ENCODE measurements at places on chromosomes 16 and 17. TPM values are rescaled to one million over a fixed set of nuclear protein-coding genes. Genes with fewer than 3 reads are reported as not detected.

GRCh38 chr17:8964801-8965393 is 610 bp downstream of the PIK3R5 start:
- no peak overlapping the region for H3K27ac ChIP-seq
- H3K4me3 ChIP-seq: no peak overlapping the region
- DNase-seq: no peak
- no peaks in the 10 kb centered on the region for H3K27me3 ChIP-seq
- H3K4me1 ChIP-seq: no peaks in the 10 kb centered on the region

- no peaks in the 10 kb centered on the region for H3K27me3 ChIP-seq
- no peaks in the 10 kb centered on the region for H3K36me3 ChIP-seq
- no peak overlapping the region for H3K4me3 ChIP-seq
- H3K4me1 ChIP-seq: no peaks in the 10 kb centered on the region
- no peak for DNase-seq
Measured at GRCh38 chr17:73795730-73796129, 151.5 kb upstream of the SDK2 start.

DNA sequence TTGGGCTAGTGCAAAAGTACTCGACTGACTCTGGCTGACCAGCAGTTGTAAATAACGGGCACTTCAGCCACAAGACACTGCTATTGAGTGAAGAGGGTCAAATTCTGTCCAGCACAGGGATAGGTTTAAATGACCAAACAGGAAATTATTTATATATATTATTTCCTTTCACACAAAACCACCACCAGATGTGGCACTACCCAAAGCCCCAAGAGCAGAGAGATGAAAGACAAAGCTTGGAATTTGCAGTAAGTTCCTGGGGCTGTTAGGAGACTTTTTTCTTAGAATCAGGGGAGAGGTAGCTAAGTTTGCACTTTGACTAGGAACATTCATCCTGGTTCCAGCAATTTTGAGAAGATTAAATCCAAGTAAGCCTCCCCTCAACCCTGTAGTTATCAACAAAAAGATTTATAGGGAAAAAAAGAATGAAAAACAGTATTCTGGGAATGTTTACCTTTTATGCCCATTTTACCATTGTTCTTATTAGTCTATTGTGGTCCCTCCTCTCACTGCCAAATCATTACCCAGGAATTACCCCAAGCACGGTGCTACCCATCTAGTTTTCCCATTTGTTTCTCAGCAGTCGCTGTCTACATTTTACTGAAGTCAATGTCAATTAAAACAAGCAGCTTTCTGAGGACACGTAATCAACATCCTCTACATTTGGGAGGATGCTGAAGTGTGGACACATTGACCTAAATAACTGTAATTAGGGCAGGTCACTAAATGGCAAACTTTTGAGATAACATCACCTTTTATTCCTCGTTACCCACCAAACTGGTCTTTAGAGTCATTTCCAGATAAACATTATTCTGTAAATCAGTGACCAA is 43.5 kb downstream of the GRB7 start:
- H3K4me3 ChIP-seq: no peak overlapping the region
- no peak overlapping the region for H3K27ac ChIP-seq

The ZFP3 gene
- 0.54 TPM for total RNA-seq

- H3K4me3 ChIP-seq: peak overlapping the region; percentile 65
- H3K36me3 ChIP-seq: peaks cover 23% of the 10 kb centered on the region
- peak; percentile 80 for DNase-seq
- H3K27ac ChIP-seq: peak overlapping the region; percentile 90
- peaks cover 49% of the 10 kb centered on the region for H3K4me1 ChIP-seq
- H3K27me3 ChIP-seq: no peaks in the 10 kb centered on the region
Measured at GRCh38 chr17:38454532-38454931, 26.3 kb downstream of the ARHGAP23 start.

The ARHGAP27 gene
- under 0.01 TPM for total RNA-seq

GRCh38 chr17:8479431-8479947 is 43.8 kb downstream of the NDEL1 start:
- peak overlapping the region; percentile 38 for H3K27ac ChIP-seq
- peaks cover 9% of the 10 kb centered on the region for H3K4me1 ChIP-seq
- peaks cover 83% of the 10 kb centered on the region for H3K36me3 ChIP-seq

DNA sequence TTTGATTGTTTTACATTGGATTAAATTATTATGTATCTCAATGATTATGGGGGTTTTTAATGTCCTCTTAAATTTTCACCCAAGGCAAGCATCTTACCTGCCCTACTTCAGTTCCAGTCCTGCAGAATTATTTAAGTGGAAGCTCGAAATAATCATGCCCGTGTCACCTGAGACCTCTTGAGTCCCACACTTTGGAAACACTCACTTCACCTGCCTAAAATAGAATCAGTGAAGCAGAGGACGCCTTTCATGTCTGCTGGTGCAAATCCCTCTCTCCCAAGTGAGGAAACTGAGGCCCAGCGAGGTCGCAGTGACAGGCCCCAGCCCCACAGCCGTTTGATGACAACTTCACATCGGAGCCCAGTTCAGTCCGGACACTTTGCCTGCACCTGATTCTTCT is 284.6 kb downstream of the C16orf95 start:
- H3K36me3 ChIP-seq: no peaks in the 10 kb centered on the region
- peaks cover 38% of the 10 kb centered on the region for H3K27me3 ChIP-seq
- no peak overlapping the region for H3K4me3 ChIP-seq
- H3K4me1 ChIP-seq: no peaks in the 10 kb centered on the region

The BAIAP3 gene
- 0.56 TPM for total RNA-seq

DNA sequence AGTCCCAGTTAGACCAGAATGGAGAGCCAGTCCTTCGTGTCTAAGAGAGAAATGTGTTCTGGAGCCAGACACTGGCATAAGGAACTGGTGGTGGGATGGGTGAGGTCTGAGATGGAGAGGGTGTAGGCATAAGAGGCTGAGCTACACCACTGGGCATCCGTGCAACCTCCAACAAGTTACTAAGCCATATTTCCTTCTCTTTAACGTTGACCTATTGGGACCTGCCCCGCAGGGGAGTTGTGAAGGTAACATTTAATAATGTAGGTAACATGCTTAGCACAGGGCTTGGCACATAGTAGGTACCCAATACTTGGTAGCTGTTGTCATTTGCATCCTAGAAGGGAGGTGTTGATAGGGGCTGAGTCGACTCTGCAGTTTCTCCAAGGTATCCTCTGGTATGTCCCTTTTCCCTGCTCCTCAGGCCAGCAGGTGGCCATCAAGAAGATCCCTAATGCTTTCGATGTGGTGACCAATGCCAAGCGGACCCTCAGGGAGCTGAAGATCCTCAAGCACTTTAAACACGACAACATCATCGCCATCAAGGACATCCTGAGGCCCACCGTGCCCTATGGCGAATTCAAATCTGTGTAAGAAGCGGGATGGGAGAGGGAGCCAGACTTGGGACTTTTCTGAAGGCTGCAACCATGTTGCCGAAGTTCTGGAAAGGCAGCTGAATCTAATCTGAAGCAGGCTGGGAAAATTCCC is 1.2 kb downstream of the MAPK7 start:
- peaks cover 25% of the 10 kb centered on the region for H3K4me1 ChIP-seq
- peak overlapping the region; percentile 72 for H3K4me3 ChIP-seq
- no peaks in the 10 kb centered on the region for H3K27me3 ChIP-seq
- peaks cover 46% of the 10 kb centered on the region for H3K36me3 ChIP-seq
- no peak for DNase-seq
- peak overlapping the region; percentile 85 for H3K27ac ChIP-seq

The HOXB1 gene
- total RNA-seq: not detected

- no peaks in the 10 kb centered on the region for H3K36me3 ChIP-seq
- H3K27me3 ChIP-seq: peaks cover 2% of the 10 kb centered on the region
- no peaks in the 10 kb centered on the region for H3K4me1 ChIP-seq
- no peak for DNase-seq
Measured at GRCh38 chr16:31253642-31254045, 6.1 kb upstream of the ITGAM start.

Data from IMR-90 (cell line).